ENCODE measurements at places on chromosomes 13 and 19.

DNA sequence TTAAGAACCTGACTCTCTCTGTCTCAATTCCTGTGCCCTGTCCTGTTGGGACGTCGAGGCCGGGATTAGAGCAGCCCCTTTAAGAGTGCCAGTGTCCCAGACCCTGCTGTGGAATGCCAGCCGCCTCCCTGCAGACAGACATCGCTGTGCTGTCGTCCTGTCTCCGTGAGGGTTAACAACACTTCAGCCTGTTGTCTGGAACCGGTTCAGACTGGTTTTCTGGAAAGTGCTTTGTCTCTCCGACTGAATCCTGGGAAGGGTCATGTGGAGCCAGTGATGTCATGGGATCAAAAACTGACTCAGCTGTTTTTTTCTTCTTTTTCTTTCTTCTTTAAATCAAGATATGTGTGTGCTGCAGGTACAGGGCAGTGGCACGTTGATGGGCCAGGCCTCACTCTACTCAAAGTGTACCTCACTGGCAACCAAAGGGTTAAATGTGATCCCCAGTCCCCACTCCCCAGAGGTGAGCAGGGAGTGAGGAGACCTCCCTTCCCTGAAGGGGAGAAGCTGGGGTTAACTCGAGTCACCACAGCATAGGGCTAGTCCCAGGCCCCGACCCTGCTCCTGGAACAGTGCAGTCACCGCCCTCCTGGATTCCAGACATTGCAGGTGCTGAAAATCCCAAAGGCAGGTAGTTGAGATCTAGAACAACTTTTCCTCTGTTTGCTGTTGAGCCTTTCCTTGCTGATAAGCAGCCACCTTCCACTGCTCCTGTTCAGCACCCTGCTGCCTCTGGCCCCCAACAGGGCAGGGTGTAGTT is 50.8 kb downstream of the TSSK6 start:
- peak; percentile 31 for DNase-seq

DNA sequence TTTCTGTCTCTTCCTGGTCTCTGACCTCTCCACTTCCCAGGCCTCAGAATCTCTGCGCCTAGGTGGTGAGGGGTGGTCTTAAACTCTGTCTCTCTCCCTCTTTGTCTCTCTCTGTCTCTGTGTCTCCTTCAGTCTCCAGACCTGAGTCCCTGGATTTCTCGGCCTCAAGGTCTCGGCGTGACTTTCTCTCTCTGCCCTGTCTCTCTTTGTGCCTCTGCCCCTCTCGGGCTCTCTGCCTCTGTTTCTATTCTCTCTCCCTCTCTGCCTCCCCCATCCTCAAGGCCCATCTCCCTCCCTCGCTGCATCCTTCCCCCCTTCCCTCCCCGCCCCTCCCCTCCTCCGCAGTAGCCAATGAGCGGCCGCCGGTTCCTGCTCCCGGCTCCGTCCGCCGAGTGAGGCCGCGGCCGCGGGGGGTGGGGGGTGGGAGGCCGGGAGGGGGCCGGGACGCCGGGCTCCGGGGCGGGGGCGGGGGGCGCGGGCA is at the start of gene CACNG7:
Gene CACNG7, plus strand, starts transcription at position 344 of the 481 bp plus-strand sequence. CDS start 3,554 bp downstream, outside the sequence.
- peak; percentile 67 for DNase-seq

GRCh38 chr19:16593181-16593580 is 21.0 kb upstream of the SLC35E1 start:
- no peak for DNase-seq

GRCh38 chr19:41905273-41906002 is 22.5 kb downstream of the ARHGEF1 start:
- no peak for DNase-seq

DNA sequence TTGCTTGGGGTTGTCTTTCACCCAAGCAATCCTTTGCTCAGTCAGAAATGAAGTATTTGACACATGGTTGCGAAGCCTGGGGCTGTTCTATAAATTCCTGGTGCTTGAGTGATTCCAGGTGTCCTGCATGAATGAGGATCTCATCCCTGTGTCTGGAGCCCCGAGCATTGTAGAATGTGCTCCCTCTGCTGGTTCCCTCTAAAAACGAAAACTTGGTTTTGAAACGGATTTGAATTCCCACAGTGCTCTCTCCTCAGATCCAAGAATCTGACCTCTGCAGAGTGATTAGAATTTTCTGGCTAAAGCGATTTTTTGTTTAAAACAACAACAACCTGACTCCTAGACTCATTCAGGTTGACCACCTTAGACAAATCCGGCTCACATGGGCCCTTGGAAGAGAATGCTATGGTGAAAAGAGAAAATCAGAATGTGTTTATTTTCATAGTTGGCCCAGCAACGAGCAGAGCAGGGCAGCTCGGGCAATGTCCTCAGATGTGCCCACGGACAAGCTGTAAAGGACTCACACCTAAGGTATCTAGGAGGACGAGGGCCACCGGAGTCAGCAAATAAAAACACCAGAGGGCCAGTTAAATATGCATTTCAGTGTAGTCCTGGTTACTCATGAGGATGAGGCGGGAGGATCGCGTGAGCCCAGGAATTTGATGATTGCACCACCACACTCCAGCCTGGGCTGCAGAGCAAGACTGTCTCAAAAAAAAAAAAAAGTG is 8.7 kb upstream of the ATP12A start:
- DNase-seq, result peak; percentile 14

GRCh38 chr19:48481846-48482639 is 12.9 kb downstream of the CYTH2 start:
- no peak for DNase-seq

DNA sequence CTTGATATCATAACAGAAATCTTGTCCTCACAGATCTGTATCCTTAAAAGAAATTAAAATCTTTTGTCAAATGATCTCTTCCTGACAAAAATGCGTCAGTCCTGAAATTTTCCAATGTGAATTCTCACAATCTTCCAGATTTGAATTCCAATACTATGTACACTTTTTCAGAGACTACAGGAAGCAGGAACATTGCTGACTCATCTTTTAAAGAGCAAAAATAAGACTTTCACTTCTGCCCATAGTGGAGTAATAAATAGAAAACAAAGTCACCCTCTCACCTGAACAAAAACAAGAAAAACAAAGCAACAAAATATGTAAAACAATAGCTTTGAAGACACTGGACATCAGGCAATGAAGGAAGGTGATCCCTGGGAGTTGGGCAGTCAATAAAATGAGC is 167.0 kb upstream of the IPO5 start:
- DNase-seq, result no peak

DNA sequence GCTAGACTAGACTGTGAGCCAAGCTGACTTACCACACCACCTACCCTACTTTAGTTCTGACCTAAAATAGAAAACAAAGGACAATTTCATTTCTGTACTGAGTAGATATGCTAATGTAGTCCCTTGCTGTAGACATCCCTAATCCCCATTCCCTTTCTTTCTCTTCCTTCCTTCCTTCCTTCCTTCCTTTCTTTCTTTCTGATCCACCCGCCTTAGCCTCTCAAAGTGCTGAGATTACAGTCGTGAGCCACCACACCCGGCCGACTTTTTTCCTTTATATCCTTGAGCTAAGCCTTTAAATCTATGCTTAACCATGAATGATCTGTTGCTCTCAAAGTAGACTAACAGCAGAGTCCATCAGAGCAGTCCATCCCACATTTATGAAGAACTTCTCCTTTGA is 465.0 kb downstream of the SLITRK6 start:
- DNase-seq, result no peak

DNA sequence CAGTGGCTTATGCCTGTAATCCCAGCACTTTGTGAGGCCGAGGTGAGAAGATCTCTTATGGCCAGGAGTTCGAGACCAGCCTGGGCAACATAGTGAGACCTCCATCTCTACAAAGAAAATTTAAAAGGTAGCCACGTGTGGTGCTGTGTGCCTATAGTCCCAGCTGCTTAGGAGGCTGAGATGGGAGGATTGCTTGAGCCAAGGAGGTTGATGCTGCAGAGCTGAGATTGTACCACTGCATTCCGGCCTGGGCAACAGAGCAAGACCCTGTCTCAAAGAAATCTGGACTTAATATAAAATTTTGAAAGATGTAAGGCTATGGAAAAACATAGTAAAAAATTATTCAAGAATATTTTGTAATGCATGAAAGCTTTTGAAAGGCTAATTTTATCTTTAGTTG is 65.3 kb upstream of the RNF113B start:
- DNase-seq, result no peak

DNA sequence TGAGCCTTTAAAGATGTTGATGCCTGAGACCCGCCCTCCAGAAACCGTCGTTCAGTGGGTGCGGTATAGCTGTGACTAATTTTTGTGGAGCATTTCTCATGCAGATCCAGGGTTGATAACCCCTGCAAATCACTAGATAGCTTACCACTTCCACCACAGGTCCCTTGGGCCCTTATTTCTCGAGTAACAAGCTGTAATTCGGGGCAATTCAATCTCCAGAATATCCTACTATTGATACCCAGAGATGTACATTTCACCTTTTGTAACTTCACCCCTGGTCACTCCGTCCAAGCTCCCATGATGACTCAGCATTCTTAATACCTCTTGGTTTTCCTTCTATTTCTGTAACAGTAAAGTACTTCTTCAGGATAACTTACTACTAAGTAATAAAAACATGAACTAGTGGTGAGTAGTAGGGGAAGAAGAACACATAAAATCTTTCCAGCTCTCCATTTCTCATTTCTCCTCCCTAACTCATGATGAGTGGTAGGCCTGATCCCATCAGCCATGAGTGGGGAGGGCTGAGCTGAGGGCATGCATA is 71.9 kb upstream of the UBL3 start:
- DNase-seq, result no peak

DNA sequence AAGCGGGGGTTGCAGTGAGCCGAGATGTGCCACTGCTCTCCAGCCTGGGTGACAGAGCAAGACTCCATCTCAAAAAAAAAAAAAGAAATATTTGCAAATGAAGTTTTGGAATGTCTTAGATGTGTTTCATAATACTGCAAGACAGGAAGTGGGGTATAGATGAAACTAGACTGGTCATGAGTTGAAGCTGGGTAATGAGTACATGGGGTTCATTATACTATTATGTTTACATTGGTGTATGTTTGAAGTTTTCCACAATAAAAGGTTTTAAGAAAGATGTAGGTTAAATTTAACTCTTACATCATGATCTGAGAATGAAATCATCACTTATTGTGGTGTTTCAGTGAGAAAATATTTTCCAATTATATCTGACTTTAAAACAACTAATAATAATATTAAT is 19.0 kb downstream of the FNDC3A start:
- no peak for DNase-seq

DNA sequence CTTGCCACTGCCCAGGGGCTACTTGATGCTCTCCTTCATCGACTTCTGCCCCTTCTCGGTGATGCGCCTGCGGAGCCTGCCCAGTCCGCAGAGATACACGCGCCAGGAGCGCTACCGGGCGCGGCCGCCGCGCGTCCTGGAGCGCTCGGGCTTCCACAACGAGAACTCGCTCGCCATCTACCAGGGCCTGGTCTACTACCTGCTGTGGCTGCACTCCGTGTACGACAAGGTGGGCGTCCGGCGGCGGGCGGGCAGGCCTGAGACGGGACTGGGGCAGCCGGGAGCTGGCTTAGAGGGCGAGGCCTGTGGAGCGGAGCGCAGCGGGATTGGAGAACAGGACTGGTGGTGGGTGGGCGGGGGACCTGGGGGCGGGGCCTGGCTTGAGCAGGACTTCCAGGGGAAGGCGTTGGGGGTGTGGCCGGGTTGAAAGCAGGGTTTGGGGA is 12.7 kb upstream of the PSMD8 start:
- peak; percentile 38 for DNase-seq

DNA sequence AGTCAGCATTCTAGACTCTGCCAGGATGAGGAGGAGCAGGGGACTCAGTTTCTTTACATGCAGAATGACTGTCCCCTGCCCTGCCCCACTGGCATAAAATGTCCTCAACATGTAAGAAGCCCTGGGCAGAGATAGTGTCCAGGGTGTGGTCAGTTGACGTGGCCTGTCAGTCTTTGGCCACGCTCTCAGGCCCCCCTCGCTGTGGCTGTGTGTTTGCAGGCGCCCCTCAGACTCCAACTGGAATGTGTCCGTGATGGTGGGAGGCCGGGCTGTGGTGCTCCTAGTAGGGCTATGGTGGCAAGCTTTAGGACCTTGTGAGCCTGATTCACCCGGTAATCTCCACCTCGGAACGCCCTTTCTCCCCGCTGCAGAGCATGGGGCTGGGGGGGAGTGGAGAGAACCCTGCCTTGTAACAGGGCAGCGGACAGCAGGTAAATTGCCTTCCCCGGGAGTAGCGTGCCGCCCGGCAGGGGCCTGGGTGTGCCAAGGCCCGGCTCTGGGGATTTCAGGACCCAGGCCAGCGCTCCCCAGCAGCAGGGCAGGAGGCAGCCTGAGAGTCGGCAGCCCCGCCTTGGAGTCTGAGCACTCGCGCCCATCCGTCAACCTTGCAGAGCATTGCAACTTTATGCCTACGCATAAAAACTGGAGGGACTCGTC is 62.3 kb downstream of the CHST8 start:
- no peak for DNase-seq

- no peak for DNase-seq
These were observed 6.4 kb upstream of the ZNF333 start for GRCh38 chr19:14683439-14683838.

DNA sequence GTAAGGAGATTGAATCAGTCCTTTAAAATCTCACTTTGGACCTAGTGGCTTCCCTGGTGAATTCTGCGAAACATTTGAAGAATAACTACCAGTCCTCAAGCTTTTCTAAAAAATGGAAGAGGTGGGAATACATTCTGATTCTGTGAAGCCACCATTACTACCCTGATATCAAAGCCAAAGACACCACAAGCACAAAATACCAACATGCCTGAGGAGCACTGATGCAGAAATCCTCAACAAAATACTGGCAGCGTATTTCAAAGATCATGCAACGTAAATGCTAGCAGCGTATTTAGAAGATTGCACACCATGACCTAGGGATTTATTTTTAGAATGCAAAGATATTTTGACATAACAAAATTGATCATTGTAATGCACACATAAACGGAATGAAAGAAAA is 14.4 kb downstream of the ATP4B start:
- no peak for DNase-seq

- DNase-seq, result no peak
These were observed 1132.7 kb downstream of the SLITRK1 start for GRCh38 chr13:82749551-82749950.

- DNase-seq, result no peak
These were observed 21.0 kb downstream of the CCDC8 start for GRCh38 chr19:46392252-46392801.

DNA sequence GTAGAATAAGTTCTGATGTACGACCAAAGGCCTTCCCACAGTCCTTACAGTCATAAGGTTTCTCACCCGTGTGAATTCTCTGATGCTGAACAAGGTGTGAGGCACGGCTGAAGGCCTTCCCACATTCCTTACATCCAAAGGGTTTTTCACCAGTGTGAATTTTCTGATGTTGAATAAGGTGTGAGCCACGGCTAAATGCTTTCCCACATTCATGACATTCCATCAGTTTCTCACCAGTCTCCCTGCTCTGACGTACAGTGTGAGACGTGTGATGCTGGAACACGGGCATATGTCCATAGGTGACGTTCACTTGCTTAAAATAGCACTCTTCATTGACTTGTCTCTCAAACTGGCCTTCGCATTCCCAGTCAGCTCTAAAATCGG is 31.0 kb upstream of the COX7A1 start:
- DNase-seq, result no peak

DNA sequence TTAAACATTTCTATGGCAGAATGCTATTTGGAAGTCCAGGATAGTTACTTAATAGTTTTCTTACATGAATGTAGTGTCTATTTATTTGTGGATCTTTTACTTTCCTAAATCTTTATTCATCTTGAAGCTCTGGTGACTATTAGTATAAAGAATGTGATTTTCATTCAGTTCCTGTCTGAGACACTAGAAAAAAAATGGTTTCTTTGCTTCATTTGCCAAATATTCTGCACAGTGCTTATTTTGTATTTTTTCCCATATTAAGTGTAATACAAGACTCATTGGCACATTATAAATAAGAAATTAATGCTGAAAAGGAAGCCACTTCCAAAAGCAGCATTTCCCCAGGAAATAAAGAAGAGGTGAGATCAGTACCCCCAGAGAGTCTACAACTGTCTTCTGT is 109.8 kb downstream of the POSTN start:
- no peak for DNase-seq

- no peak for DNase-seq
These were observed 11.9 kb downstream of the LTBP4 start for GRCh38 chr19:40612831-40613689.
